Stimulated activated CD4-positive, alpha-beta T cell treated with anti-CD3 and anti-CD28 coated beads, Interleukin-1b, Interleukin-23, amount 100 ng/mL, for 24 hours (primary cell): ENCODE measurements at places on chromosomes 7 and 10.

DNA sequence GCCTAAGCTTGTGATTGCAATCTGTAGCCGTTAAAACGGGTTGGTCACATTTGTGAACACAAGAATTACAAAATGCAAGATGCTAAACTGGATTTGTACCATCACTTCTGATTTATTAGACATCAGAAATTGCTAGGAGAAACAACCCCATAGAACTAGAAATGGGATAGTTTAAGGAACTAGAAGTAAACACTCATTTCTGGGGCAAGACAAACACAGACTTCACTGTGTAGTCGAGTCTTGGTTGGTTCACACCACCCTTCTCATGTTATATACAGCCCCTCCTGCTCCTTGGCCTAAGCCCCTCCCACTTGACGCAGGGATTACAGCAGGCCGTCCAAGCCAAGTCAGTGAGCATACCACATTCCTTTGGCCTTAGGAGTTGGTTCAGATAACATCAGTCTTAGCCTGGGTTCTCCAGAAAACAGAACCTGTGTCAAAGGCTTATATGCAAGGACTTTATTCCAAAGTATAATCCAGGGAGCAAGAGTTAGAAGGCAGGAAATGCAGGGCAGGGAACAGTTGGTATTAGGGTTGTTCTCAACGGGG, 2.0 kb upstream of the NRAP start:
- no peak for DNase-seq

DNA sequence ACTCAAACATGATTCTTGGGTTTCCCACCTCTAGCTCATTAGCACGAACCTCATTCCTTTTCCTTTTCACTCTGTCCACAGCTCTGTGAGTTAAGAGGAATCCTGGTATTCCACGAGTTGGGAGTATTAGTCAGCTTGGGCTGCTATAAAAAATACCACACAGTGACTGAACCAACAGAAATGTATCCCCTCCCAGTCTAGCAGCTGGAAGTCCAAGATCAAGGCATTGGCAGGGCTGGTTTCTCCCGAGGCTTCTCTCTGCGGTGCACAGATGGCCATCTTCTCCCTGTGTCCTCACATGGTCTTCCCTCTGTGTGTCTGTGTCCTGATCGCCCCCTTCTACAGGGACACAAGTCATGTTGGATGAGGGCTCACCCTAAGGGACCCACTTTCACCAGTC, 261.6 kb downstream of the TNS3 start:
- DNase-seq, result no peak

DNA sequence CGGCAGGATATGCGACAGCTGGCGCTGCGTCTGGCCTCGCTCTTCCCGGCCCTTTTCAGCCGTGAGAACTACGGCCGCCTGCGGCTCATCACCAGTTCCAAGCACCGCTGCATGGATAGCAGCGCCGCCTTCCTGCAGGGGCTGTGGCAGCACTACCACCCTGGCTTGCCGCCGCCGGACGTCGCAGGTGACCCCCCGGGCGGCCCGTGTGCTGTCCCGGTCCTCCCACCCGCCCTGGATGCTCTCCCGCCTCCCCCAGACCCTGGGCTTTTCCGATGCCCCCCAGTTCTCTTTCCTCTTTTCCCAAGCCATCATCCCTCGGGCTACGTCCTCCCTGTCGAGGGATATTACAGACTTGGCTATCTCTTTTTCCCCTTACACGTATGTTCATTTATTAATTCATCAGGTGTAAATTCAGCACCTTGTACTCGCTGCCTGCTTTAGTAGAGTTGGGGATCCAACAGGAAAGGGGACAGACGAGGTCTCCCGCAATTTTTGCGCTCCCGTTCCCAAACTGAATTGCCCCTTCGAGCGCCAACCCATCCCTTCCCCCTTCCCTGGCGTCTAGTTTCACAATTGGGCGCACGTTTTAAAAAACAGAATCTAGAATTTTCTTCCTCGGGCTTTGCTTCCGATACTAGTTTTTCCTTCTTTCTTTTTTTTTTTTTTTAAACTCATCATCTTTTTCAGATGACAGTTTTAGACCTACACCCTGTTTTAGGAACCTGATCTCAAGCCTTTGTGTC, 846 bp downstream of the MINPP1 start:
- peak; percentile 25 for DNase-seq

GRCh38 chr7:1224086-1224716, 8.5 kb upstream of the UNCX start:
- no peak for DNase-seq

DNA sequence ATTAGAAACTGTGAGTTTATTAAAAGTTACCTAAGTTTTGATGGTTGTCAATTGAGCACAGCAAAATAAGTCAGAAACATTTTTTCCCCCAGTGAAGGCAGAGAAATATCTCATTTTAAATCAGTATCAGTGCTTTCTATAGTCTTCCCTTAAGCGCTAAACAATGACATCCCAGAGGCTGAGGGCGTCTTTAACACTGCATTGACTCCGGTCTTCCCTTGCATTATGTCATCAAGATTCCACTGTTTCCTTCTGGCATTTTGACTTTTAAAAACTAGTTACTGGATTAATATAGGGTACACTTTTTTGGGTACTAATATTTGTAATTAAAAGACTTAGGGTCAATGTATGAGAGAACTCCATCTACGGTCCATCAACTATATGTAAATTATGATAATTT, 3.9 kb downstream of the GLUD1 start:
- no peak for DNase-seq
